ENCODE measurements at places on chromosomes 2 and 18. TPM values are rescaled to one million over a fixed set of nuclear protein-coding genes. Genes with fewer than 3 reads are reported as not detected.

Gene PLB1
- total RNA-seq = 0.35 TPM

Gene DNAJC5G
- total RNA-seq = not detected

GRCh38 chr18:48813833-48814489 lies 136.8 kb downstream of the SMAD7 start:
- peaks cover 34% of the 10 kb centered on the region for H3K4me1 ChIP-seq
- H3K4me3 ChIP-seq = peak overlapping the region; percentile 19
- H3K27me3 ChIP-seq = no peaks in the 10 kb centered on the region
- H3K27ac ChIP-seq = peak overlapping the region; percentile 98

DNA sequence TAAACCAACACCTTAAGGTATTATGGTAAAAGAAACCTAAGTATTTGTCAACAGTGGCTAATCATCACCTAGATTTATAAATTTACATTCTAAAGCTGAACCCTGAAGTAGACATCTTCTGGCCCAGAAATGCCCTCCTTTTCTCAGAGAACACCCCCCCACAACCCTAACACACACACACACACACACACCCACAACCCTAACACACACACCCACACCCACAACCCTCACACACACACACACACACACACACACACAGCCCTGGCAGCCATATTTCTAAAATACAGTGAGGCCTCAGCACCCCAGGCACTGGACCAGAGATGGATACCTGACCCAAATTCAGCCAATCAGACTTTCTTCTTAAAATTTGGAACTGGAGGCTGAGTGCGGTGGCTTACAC lies 14.3 kb downstream of the SRBD1 start:
- H3K4me1 ChIP-seq = no peaks in the 10 kb centered on the region
- DNase-seq = no peak
- H3K4me3 ChIP-seq = no peak overlapping the region
- no peak overlapping the region for H3K27ac ChIP-seq
- peaks cover 35% of the 10 kb centered on the region for H3K36me3 ChIP-seq

Gene SCN3A
- not detected for total RNA-seq

Gene PREB
- 80.6 TPM for total RNA-seq

GRCh38 chr18:44325903-44326635 lies 354.6 kb upstream of the SETBP1 start:
- no peak overlapping the region for H3K27ac ChIP-seq
- H3K27me3 ChIP-seq = no peaks in the 10 kb centered on the region
- H3K4me3 ChIP-seq = no peak overlapping the region
- no peak for DNase-seq

DNA sequence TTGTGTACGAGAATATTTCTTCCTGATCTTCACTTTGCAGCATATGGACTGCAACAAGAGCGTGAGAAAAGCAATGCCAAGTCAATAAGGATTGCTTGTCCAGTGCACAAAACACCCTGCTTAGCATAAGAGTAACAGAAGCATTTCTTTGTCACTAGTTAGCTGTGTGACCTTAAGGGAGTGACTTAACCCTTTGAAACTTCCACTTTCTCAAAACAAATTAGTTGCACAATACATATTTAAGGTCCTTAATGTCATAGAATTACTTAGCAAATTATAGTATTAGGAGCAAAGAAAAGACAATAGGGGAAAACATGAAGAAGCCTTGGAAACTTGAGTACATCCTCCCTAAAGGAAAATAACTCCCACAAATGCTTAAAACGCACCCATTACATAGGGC lies 230.1 kb downstream of the RNF152 start:
- no peak overlapping the region for H3K4me3 ChIP-seq
- H3K27ac ChIP-seq = no peak overlapping the region
- H3K36me3 ChIP-seq = no peaks in the 10 kb centered on the region
- H3K27me3 ChIP-seq = no peaks in the 10 kb centered on the region

Gene SNRNP27
- 61.2 TPM for total RNA-seq

GRCh38 chr2:241903121-241904010 lies 33.8 kb downstream of the RTP5 start:
- no peak overlapping the region for H3K27ac ChIP-seq
- no peaks in the 10 kb centered on the region for H3K27me3 ChIP-seq
- DNase-seq = no peak
- H3K4me3 ChIP-seq = no peak overlapping the region

Gene SLC11A1
- total RNA-seq = 2.1 TPM

DNA sequence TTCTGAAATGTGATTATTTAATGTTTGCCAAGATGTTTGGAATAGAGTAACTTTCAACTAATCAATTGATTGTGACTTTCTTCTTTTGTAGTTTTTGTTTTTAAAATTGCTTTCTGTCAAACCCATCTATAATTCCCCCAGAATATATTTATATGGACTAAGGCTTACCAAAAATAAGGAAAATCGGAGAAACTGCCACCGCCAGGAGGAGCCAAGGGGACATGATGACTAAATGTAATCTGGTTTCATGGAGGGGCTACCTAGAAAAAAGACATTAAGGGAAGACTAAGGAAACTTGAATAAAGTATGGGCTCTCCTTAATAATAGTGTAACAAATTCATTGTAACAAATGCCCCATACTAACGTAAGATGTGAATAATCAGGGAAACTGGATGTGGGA lies 19.5 kb downstream of the BOLA3 start:
- H3K27ac ChIP-seq = no peak overlapping the region
- DNase-seq = no peak
- H3K27me3 ChIP-seq = no peaks in the 10 kb centered on the region

DNA sequence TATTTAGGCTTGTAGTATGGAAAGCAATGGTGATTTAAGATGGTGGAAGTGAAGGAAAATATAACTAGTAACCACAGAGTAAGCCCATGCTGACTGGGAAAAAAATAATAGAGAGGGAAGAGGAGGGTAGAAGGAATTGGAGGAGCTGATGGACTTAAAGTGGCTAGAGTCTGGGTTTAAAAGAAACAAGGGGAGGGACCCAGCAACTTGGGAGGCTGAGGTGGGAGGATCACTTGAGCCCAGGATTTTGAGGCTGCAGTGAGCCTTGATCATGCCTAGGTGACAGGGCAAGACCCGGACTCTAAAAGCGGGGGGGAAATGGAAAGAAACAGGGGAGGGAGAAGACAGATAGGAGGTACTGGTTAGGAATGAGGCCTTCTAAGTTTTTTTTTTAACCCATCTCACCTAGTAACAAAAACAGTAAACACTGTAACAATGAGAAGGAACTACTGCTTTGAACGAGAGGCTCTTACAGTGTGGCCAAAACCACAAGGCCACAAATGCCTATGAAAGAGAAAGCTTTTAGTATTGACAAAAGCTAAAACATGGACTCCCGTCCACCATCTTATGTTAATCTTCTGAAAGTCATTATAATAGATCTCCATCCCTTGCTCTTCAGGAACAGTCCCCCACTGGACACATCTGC lies 26.6 kb downstream of the METTL8 start:
- no peaks in the 10 kb centered on the region for H3K36me3 ChIP-seq
- H3K27ac ChIP-seq = no peak overlapping the region
- no peaks in the 10 kb centered on the region for H3K27me3 ChIP-seq
- no peak overlapping the region for H3K4me3 ChIP-seq

Gene ALPI
- total RNA-seq = not detected

Gene SNORC
- 2.5 TPM for total RNA-seq

DNA sequence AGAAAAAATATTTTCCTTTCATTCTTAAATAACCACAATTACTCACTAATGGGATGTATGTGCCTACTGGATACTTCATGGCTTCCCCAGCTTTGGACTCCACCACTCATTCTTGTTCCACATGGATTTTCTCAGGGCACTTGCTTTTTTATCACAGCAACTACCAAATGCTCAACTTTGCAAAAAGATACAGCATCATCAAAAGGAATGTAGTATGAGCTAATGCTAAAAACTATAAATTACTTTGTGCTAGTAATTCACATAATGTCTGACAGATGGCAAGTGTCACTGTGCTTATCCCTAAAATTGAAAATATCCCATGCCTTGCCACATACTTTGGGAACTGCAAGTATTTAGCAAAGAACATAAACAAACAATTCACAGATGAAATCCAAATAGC lies 130.4 kb upstream of the ZFP36L2 start:
- H3K4me1 ChIP-seq = no peaks in the 10 kb centered on the region
- H3K4me3 ChIP-seq = no peak overlapping the region
- H3K27ac ChIP-seq = no peak overlapping the region
- DNase-seq = no peak
- H3K27me3 ChIP-seq = no peaks in the 10 kb centered on the region
- no peaks in the 10 kb centered on the region for H3K36me3 ChIP-seq

DNA sequence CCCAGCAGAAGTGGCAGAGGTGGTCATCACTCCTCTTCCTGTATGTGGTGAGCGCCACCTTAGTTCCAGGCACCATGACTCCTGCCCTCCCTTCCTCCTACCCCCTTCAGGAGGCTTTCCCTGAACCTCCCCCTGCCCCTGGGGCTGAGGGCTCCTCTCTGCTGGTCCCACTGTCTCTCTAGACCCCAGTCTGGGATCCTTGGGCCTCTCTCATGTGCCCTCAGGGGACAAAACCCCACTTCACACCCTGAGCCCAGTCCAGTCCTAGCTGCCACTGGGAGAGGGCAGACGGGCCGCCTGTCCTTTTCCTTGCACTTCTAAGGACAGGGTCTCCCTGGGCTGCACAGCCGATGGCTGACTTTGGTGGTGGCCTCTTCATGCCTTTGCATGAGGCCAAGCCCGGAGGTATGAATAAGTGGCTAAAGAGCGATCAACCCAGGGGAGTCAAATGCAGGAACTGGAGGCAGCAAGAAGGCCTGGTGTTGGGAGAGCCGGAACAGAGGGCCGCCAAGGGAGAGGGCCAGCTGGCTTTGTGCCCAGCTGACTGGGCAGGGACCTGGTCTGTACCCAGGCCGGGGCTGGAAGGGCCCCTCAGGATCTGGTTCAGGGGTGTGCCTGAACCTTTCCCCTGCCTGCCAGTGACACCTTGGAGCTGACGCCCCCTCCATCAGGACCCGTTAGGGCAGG lies 29.5 kb downstream of the GLI2 start:
- no peaks in the 10 kb centered on the region for H3K27me3 ChIP-seq
- peak; percentile 36 for DNase-seq
- no peaks in the 10 kb centered on the region for H3K4me1 ChIP-seq
- no peaks in the 10 kb centered on the region for H3K36me3 ChIP-seq

Gene PROM2
- 0.18 TPM for total RNA-seq

DNA sequence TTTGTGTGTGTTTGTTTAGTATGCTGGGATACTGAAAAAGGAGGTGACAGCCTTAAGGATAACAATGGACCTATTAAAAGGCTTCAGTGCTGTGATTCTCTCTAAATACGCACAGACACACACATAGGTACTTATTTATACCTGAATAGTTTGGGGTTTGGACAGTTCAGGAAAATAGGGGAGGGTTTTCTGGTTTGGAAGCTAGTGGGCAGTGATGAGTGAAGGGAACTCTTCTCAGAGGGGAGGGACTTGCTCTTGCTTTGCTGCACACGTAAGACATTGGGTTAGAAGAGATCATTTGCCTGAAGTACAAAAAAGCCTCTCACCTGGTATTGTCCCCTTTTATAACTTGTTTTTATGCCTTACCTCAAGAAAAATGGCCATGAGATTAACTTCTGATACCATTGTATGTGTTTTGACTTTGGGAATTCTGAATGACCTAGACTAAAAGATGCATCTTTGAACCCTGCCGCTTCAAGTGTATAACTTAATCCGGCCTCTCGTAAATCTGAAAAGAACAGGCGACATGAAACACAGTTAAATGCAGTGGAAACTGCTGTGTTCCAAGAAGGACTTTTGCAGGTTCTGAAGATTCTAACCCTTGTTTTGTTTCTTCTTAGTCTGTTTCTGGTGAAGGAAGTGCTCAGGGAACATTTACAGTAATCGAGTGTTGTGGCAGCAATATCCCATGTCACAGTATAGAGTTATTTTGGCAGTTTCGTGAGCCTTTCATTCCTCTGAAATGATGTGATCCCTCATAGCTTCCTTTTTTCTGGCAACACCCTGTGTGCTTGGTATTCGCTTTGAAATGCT lies 2.5 kb downstream of the CRIM1 start:
- H3K27ac ChIP-seq = no peak overlapping the region
- H3K27me3 ChIP-seq = peaks cover 4% of the 10 kb centered on the region
- no peaks in the 10 kb centered on the region for H3K36me3 ChIP-seq
- no peak for DNase-seq
- H3K4me3 ChIP-seq = peak overlapping the region; percentile 68

DNA sequence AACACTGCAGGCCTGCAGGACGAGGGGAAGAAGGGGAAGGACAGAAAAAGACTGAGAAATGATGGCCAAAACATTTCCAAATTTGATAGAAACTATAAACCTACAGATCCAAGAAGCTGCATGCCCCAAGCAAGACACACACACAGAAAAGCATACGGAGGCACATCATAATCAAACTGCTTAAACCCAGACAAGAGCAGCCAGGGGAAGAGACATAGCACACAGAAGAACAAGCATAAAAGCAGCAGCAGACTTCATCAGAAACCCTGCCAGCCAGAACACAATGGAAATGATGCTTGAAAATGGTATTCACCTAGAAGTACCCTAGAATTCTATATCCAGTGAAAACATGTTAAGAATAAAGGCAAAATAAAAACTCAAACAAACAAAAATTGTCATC lies 57.2 kb upstream of the RNU4ATAC start:
- no peaks in the 10 kb centered on the region for H3K27me3 ChIP-seq
- no peak overlapping the region for H3K27ac ChIP-seq
- H3K4me3 ChIP-seq = no peak overlapping the region

Gene IGFBP5
- not detected for total RNA-seq

DNA sequence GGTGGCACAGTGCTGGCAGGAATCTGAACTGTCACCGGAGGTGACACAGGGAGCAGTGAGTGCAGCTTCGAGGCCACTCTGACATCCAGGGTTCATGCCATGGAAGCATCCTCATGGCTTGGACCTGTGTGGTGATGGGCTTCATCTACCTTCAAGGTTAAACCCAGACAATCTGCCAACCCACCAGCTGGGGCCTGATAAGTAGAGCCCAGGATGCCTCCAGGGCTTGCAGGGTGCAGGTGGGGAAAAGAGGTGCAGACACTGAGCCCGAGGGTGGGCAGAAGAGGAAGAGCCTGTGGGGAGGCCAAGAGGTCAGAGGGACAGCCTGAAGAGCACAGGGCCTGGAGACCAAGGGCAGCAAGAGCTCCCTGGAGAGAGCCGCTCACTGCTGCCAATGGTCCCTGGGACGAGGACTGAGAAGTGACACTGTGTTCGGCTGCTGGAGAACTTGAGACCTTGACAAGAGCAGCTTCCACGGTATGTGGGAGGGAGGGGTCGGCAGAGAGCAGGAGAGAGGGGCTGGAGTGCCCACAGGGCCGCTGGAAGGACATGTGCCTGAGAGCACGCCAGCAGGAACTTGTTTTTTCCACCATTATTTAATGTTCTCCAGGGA lies 8.1 kb upstream of the HES6 start:
- no peak overlapping the region for H3K4me3 ChIP-seq
- DNase-seq = no peak
- no peaks in the 10 kb centered on the region for H3K4me1 ChIP-seq
